Esophagus squamous epithelium (tissue), 5 donors: ENCODE measurements at places on chromosomes 6 and 20. TPM values are rescaled to one million over a fixed set of nuclear protein-coding genes. Genes with fewer than 3 reads are reported as not detected.
A peak's percentile ranks its signal among the peaks of the same experiment; 100 is the strongest.

DNA sequence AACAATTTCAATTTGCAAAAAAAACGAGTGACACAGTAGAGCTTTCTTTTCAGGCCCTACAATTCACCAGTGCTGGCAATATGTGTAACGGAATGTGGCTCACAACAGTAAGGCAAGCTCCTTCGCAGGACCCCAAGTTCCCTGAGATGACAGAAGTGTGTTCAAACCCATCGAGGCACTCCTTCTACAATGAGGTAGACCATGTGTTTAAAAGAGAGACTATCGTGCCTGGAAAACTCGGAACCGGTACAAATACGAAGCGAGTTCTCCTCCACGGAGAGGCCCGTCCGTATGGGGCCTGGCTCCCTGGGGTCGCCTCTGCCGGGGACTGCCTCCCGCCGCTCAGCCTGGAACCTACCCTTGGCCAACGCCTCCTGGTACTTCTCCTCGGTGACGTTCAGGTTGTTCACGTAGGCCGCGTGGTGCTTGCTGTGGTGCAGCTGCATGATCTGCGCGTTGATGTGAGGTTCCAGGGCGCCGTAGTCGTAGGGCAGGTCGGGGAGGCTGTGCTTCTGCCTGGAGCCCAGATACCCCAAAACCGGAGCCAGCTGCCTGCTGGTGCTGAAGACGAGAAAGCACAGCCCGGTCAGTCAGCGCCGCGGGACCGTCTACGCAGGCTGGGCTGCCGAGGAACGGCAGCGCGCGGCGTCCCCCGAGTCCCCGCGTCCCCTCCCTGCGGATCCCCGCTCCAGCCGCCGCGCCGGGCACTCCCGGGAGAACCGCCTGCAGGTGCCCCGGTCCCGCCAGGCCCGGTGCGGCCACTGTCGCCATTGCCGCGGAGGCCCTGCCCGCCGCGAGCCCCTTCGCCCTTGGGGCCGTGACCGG lies 526 bp downstream of the SOD2 start:
- peak; percentile 21 for DNase-seq

DNA sequence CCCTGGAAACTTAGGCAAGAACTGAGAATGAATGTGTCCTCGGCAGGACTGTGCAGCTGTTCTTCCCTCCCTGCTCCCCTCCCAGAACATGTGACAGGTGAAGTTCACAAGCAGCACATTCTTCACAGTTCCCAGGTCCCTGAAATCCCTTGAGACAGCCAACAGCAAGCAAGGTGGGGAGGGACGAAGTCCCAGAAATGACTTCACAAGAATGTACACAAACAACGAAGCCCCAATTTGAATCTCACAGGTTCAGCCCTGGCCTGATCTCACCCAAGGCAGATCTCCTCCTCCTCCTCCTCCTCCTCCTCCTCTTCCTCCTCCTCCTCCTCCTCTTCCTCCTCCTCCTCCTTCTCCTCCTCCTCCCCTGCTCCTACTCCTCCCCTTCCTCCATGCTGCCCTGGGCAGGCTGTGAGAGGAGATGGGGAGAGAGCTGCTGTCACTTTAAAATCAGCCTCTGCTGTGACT lies 32.4 kb downstream of the WRNIP1 start:
- DNase-seq, result no peak

DNA sequence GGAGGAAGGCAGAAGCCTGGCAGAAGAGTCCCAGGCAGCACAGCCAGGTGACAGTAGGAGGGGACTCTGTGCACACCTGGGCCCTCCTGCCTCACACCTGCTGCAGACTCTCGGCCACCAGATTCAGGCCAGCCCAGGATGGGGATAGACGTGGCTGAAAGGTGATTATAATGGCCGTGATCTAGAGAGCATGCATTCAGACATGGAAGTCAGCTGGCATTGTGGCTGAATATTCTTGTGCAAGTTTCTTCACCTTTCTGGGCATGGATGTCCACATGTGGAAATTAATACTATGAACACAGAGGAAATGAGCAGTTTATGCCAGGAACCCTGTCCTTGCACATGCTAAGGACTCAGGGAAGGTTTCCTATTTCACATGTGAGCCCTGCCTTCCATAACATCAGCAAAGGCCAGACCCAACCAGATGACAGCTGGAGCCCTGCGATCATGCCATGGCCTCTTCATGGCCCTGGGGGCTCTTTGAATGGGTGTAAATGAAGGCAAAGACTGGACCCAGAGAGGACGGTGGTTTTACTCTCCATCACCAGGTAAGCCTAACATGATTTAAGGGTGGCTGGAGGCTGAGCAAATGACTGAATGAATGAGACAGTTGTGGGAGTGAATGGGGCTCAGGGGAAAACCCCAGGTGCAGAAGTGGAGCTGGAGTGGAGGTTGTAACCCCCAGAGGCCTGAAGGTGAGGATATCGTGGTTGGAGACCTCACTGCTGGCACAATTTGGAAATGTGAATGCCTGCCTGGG lies 2.7 kb upstream of the RAET1L start:
- DNase-seq, result no peak

GRCh38 chr6:166786704-166787293 lies 159.7 kb upstream of the RPS6KA2 start:
- DNase-seq, result no peak

DNA sequence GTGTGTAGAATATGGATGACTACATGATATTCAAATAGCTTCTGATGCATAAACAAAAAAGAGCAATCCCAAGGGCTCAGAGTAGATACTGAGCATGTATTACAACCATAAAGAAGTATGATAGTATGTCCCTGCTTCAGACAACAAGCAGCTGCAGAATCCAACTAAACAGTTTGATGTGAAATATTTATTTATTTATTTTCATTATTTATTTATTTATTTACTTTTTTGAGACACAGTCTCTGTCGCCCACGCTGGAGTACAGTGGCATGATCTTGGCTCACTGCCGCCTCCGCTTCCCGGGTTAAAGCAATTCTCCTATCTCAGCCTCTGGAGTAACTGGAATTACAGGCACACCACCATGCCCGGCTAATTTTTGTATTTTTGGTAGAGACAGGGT lies 384.3 kb downstream of the KHDRBS2 start:
- no peak for DNase-seq

DNA sequence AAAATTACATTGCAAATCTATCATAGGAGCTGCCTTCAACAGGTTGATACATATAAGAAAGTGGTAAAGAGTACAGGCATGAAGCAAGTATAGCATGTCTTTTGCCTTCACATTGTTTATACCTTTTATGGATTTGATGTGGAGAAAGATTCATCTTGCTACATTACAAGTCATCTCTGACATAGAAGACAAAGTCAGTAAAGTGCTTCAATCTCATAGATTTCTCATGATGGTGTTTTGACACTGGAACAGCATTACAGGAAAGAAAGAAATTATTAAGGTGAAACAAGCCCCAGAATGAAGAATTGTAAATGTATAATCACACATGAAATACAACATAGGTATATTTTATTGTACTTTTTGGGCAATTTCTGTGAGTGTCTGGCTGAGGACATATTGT lies 580.7 kb upstream of the MMS22L start:
- DNase-seq, result no peak

DNA sequence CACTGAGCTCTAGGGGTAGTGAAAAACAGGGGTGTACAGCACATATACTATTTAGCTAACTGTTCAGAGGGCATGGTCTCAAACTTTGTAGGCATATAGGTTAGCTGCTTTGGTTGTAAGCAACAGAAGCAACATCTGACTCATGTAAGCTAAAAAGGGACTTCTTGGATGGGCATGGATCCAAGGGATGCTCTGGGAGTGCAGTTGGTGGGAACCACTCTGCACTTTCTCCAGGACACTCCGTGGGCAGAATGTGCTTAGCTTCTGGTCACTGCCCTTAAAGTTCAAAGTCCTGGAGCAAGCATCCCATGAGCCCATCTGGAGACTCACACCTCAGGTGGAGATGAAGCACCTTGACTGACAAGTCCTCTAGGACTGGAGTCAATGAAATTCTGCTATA lies 11.5 kb downstream of the APCDD1L start:
- no peak for DNase-seq

DNA sequence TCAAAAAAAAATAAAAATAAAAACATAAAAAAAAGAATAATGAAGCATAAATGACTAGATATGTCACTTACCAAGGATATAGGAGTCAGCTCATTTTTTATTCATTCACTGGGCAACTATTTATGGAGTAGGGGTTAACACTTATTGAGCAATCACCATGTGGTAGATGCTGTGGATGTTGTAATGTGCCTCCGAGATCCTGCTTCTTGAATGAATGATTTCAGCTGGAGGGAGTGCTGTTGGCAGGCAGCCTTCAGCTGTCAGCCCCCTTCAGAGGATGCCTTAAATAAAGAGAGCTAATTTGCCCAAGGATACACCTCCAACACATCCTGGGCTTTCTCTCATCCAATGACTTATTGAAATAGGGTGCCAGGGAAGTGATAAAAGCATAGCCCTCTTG lies 229.5 kb upstream of the DTNBP1 start:
- no peak for DNase-seq

DNA sequence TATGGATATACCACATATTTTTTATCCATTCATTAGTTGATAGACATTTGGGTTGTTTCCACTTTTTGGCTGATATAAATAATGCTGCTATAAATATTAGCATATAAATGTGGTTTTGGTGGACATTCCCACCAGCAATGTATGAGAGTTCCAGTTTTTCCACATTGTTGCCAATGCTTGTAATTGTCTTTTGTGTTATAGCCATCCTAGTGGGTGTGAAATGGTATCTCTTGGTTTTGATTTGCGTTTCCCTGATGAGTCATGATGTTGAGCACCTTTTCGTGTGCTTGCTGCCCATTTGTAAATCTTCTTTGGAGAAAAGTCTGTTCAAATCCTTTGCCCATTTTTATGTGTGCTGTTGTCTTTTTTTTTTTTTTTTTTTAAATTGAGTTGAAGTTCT lies 54.4 kb downstream of the DHX35 start:
- DNase-seq, result no peak

DNA sequence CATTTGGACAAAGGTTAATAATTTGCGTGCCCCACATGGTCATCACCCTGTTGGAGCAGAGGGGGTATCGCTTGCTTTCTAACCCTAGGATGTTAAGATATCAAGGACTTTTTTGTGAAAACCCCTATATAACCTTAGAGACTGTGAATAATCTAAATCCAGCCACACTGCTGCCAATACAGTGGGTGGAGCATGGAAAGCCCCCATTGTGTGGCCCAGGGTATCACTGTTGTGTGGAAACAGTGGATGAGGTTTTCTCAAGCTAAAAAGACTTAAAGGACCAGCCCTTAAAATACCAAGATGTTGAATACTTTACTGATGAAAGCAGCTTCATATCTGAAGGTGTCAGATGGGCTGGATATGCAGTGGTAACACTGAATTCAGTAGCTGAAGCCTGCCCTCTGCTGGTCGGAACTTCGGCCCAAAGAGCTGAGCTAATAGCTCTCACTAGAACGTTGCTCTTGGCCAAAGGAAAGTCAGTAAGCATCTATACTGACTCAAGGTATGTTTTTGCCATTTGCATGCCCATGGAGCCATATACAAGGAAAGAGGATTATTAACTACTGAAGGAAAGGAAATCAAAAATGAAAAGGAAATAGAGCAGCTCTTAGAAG lies 695.2 kb downstream of the PHF3 start:
- DNase-seq, result no peak

- DNase-seq, result no peak
Observed at GRCh38 chr6:38975621-38976049, 72.9 kb upstream of the GLP1R start.

DNA sequence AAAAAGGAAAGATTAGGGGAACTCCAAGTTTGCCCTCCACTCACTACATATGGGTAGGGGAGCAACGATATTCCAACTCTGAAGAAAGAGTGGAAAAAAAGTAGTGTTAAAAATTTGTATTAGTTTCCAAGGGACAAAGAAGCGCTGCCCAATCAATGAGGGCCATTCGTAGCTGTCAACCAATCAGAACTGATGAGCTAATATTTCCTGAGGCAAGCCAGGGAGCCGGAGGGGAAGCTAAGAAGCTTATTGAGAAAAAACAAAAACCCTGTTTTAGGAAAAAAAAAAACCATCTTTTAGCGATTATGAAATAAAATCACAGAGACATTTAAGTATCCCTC lies 59.5 kb downstream of the TRIM38 start:
- DNase-seq, result no peak

GRCh38 chr6:82364087-82365015 lies 734 bp downstream of the TPBG start:
- DNase-seq, result no peak

DNA sequence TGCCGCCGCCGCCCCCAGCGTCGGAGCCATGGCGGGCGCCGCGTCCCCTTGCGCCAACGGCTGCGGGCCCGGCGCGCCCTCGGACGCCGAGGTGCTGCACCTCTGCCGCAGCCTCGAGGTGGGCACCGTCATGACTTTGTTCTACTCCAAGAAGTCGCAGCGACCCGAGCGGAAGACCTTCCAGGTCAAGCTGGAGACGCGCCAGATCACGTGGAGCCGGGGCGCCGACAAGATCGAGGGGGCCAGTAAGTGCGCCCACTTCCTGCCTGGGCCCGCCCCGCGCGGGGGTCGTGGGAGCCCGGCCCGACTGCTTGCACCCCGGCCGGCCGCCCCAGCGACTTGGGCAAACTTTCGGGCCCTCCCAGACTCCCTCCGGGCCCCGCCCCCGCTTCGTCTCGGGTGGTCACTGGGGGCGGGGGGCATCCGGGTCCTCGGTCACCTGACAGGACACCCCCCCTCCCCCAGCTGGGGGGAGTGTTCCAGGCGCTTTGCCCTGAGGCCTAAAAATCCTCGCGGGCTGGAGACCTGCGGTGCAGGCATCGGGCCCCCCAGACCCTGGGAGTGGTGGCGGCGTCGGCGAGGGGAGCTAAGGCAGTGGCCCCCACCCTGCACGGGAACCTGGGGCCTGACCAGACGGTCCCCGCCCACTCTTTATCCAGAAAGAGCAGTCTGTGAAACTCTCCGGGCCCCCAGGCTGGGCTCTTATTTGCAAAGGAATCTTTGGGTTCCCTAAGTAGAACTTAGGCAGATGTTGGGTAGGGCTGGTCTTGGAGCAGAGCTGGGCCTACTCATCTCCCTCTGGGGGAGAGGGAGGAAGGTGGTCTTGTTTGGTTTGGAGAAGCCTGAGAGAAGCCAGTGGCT lies 501 bp downstream of the PLCG1 start:
- DNase-seq, result peak; percentile 18

GRCh38 chr6:113626475-113626874 lies 230.7 kb upstream of the MARCKS start:
- DNase-seq, result no peak

GRCh38 chr6:13527671-13528056 lies 40.3 kb upstream of the GFOD1 start:
- DNase-seq, result no peak

- DNase-seq, result no peak
Observed at GRCh38 chr6:83824388-83824801, 28.8 kb upstream of the RIPPLY2 start.

DNA sequence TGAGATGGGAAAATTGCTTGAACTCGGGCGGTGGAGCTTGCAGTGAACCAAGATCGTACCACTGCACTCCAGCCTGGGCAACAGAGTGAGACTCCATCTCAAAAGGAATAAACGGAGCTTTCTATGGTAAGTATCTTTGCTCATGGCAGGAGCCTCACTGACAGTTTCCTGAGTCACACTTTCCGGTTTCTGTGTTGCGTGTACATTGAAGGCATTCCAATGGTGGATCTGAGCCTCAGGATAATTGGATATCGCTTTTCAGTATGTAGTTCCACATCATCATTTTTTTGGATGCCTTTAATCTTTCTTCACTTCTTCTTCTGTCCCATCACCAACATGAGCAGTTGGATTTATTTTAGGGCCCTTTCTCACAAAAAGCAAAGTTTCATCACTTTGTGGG lies 28.6 kb upstream of the GTSF1L start:
- no peak for DNase-seq

UST gene
- 12.0 TPM for total RNA-seq

LY6G6F gene
- not detected for total RNA-seq

ELOVL4 gene
- 7.4 TPM for total RNA-seq

SIRPA gene
- total RNA-seq, result 19.9 TPM

YIPF3 gene
- total RNA-seq, result 50.5 TPM
